Vagina (tissue), 2 donors: ENCODE measurements at places on chromosomes 6 and 20.
A peak's percentile ranks its signal among the peaks of the same experiment; 100 is the strongest.

- no peak for DNase-seq
- H3K36me3 ChIP-seq = no peaks in the 10 kb centered on the region
- H3K27ac ChIP-seq = no peak overlapping the region
Measured at GRCh38 chr6:157405986-157406385, 25.0 kb downstream of the ZDHHC14 start.

DNA sequence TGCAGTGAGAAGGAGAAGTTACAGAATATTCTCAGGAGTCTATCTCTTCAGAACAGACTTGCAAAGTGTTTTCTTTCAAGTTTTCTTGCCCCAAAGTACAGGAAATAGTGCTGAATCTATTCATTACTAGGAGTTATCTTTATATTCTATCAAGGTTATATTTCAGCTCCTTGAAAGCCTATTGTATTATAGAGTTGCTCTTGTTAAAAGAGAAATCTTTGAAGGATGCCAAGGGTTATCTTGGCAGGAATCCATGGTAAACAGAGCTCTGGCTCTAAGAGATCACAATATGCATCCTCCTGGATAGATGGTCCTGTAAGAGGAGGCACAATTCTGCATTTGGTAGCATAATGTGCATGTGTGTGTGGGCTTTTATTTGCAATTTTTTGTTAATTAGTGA lies 21.2 kb upstream of the SNRPB2 start:
- DNase-seq = no peak
- no peak overlapping the region for H3K27ac ChIP-seq
- H3K4me1 ChIP-seq = no peaks in the 10 kb centered on the region
- H3K27me3 ChIP-seq = no peaks in the 10 kb centered on the region
- no peaks in the 10 kb centered on the region for H3K36me3 ChIP-seq

DNA sequence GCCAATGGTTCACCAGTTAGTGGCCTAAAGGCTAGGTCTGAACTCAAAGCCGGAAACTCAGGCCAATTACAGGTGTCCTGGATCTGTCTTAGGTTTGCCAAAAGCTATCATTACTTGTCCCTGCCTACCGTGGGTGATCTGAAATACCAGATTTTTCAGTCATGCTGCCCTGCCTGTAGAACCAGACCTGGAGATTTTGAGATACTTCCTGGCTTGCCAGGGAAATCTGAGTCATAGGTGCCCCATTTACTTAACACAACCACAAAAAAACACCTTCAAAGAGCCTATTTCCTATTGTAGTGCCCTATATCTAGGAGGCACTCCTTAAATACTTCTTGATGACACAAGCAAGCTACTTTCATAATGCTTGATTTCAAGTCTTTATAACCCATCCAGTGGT lies 13.9 kb upstream of the RANBP9 start:
- no peak overlapping the region for H3K4me3 ChIP-seq
- DNase-seq = no peak
- no peaks in the 10 kb centered on the region for H3K36me3 ChIP-seq
- no peaks in the 10 kb centered on the region for H3K27me3 ChIP-seq

- H3K27me3 ChIP-seq = no peaks in the 10 kb centered on the region
- H3K36me3 ChIP-seq = no peaks in the 10 kb centered on the region
- H3K4me1 ChIP-seq = no peaks in the 10 kb centered on the region
- H3K4me3 ChIP-seq = no peak overlapping the region
Measured at GRCh38 chr6:167819576-167819975, 7.1 kb upstream of the AFDN start.

DNA sequence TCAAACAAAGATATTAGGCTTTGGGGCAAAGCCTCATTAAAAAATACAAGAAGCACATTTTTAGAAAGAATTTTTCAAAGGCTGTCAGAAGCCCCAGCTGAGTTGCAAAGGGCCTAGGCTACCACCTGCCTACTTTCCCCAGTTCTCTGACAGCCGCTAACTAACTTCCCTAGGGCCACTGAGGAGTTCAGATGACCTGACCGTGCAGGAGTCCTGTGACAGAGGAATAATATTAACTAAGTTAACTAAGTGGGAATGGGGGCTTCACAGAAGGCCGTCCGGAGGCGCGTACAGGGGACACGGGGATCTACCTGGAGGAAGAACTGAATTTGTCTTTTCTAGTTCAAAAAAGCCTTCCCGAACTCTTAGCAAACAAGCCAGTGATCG lies 884 bp downstream of the MCHR2 start:
- no peak for DNase-seq
- H3K27ac ChIP-seq = no peak overlapping the region
- no peak overlapping the region for H3K4me3 ChIP-seq
- H3K27me3 ChIP-seq = peaks cover 8% of the 10 kb centered on the region
- no peaks in the 10 kb centered on the region for H3K4me1 ChIP-seq

GRCh38 chr6:127022302-127022701 lies 96.2 kb upstream of the RSPO3 start:
- no peak overlapping the region for H3K27ac ChIP-seq
- no peaks in the 10 kb centered on the region for H3K36me3 ChIP-seq
- H3K4me1 ChIP-seq = no peaks in the 10 kb centered on the region
- H3K4me3 ChIP-seq = no peak overlapping the region
- DNase-seq = no peak

DNA sequence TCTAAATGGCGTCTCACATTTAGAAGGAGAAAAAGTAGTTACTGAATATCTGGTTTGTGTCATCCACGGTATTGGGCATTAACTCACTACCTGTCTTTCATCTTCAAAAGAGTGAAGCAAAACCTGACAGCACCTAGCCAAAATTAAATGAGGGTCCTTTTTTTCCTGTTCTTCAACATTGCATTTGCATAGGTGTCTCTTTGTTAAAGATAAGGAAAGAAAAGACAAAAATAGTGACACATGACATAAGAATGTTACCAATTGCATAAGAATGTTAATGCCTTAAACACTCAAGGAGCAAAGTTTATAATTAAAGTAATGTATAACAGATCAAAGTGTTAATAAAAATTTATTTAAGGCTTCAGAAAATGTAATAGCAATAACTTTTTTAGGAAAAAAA lies 61.4 kb upstream of the MANEA start:
- H3K36me3 ChIP-seq = no peaks in the 10 kb centered on the region
- no peak overlapping the region for H3K4me3 ChIP-seq
- DNase-seq = no peak
- H3K27ac ChIP-seq = no peak overlapping the region

- no peak for DNase-seq
- no peaks in the 10 kb centered on the region for H3K27me3 ChIP-seq
- no peaks in the 10 kb centered on the region for H3K36me3 ChIP-seq
- H3K27ac ChIP-seq = no peak overlapping the region
- H3K4me3 ChIP-seq = no peak overlapping the region
- no peaks in the 10 kb centered on the region for H3K4me1 ChIP-seq
Measured at GRCh38 chr6:141451511-141452353, 681.0 kb upstream of the GJE1 start.

DNA sequence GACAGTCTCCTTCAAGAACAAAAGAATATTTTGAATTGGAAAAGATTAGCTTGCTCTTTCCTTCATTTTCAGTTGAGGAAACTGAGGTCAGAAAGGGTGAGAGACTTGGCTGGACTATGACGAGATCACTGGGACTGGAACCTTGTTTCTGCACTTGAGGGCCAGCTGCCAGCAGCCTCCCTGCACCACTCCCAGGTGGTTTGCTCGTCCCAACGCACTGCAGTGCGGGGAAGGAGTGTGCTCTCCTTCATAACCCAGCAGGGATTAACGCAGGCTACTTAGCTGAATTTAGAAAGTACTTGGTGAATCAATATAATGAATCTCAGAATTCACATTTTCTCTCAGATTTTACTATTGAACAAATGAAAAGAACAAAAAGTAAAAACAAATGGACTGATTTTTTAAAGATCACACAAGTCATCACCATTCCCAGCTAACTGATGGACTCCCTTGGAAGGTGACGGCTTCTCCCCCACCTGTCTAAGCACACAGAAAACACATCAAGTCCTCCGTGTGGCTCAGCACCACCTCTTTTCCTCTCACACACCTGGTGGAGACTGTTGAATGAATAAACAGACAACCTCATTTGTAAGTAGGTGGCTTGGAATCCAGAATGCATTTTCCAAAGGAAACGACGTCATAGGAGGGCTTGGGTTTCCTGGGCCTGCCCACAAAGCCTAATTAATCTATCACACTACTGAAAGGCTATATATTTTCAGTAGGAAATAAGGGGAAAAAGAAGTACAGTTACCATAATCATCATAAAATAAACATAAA lies 121.0 kb downstream of the QRSL1 start:
- DNase-seq = no peak
- no peak overlapping the region for H3K4me3 ChIP-seq
- no peaks in the 10 kb centered on the region for H3K36me3 ChIP-seq
- no peak overlapping the region for H3K27ac ChIP-seq
- no peaks in the 10 kb centered on the region for H3K4me1 ChIP-seq

DNA sequence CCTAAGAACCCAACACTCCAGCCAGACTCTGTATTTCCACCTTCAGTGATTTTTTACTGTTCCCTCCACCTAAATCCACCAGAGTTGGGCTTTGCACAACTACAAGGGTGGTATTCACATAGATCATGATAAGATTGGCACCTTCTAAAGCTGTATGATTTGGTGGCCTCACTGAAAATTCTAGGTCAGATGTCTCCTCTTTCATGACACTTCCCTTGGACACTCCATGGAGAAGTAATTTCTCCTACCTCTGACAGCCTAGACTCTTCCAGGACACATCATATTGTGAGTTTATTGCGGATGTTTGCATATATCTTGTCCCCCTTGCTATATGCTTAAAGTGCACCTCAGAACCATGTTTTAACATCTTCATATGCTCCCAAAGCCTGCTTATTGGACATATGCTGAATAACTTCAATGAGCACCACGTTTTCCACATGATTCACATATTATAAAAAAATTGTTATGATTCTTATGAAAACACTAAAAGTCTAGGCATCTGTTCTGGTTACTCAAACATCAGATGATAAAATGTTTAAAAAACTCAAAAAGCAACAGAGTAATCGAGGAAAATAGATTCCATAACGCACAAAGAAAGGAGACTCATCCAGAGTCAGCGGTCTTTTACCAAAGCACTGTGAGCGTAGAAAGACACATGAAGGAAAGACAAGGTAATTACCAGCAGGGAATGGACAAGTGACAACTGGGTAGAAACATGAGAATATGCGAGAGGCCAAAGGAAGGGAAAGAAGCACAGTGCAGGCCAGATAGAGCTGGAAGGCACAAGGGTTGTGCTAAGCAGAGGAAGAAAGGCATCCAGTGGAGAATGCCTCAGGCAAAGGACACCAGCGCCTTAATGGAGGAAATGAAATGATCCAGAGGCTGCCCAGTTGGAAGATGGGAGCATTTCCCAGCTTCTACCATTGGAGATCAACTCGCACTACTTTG lies 46.5 kb downstream of the KIF16B start:
- no peaks in the 10 kb centered on the region for H3K36me3 ChIP-seq
- H3K4me3 ChIP-seq = no peak overlapping the region
- no peak for DNase-seq
- H3K4me1 ChIP-seq = peaks cover 24% of the 10 kb centered on the region

GRCh38 chr20:5977975-5978374 lies 27.5 kb downstream of the MCM8 start:
- H3K4me1 ChIP-seq = no peaks in the 10 kb centered on the region
- H3K27ac ChIP-seq = no peak overlapping the region
- H3K4me3 ChIP-seq = no peak overlapping the region
- H3K27me3 ChIP-seq = no peaks in the 10 kb centered on the region
- no peak for DNase-seq

GRCh38 chr6:92934625-92935024 lies 484.7 kb downstream of the EPHA7 start:
- DNase-seq = no peak
- H3K4me1 ChIP-seq = no peaks in the 10 kb centered on the region
- H3K27ac ChIP-seq = no peak overlapping the region

DNA sequence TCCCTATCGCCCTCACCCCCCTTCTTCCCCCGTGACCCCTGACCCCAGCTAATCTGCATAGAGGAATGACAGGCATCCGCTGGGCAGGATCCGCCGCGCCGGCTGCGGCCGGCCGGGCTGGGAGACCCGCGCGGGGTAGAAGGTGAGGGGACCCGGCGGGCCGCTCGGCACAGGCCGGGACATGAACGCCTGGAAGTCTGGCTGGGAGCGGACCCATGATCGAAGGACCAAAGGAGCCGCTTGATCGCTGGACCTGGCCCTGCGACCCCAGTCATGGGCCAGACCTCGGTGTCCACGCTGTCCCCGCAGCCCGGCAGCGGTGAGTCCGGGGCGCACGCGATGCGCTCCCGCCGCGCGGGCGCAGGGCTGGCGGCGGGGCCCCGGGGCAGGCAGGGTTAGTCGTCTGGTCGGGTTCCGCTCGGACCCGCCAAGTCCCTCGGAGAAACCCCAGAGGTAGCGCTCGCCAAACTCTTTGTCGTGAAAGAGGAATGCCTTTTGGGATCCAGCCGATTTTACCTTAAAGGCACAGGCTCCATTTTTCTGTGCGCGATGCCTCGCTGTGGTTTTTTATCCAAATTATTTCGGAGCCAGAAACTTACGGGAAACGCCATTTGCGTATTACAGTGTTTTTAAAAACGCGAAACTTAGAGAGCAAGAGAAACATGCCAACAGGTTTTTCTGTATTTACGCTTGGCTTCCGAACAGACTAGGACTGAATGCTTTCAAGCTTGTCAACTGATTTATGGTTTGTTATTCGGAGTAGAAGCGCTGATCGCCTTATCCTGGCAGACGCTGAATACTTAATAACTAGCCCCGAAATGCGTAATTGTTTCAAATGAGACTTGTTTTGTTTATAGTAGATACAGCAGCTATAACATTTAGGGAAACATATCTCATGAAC lies at the start of gene PHACTR2:
Gene PHACTR2 (plus strand): TSS at position 75 of the 901 bp plus-strand sequence. CDS start 199 bp downstream, at position 274.
- H3K4me1 ChIP-seq = peaks cover 51% of the 10 kb centered on the region
- no peaks in the 10 kb centered on the region for H3K36me3 ChIP-seq
- no peaks in the 10 kb centered on the region for H3K27me3 ChIP-seq
- peak within 1 kb of the TSS; percentile 96 for H3K27ac ChIP-seq
- H3K4me3 ChIP-seq = peak within 1 kb of the TSS; percentile 72
- DNase-seq = peak; percentile 92

- DNase-seq = no peak
- no peaks in the 10 kb centered on the region for H3K27me3 ChIP-seq
- no peak overlapping the region for H3K27ac ChIP-seq
- no peaks in the 10 kb centered on the region for H3K36me3 ChIP-seq
- no peaks in the 10 kb centered on the region for H3K4me1 ChIP-seq
Measured at GRCh38 chr6:10580570-10580969, 59.4 kb downstream of the GCNT2 start.

DNA sequence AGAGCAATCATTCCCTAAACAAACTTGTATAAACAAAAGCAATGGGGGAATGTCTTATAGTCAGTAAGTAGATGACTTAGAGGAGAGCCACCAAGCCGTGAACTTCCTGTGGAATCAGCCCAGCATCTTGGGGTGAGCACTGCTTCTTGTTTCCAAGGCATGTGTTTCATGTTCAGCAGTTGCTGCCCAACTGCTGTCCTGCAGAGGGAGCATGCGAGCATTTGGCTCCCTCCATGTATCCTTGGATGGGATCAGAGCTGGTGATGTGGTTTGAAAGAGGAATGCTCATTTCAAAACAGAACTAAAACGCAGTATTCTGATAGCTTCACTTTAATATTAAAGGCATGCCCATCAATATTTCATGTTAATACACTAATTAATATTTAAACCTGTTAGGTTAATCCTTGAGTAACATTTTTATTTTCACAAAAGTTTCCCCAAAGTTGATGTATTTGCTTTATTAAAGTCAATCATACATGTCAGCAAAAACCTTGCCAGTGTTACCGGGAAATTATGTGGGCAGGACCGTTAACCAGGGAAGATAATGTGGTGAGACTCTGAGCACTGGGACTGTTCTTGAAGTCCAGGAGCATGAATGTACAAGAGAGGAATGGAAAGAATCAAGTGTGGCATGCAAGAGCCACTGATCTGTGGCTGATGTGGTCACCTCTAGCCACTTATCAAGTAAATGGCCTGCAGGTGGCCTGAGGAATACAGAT lies 172.1 kb upstream of the GGTLC1 start:
- H3K27me3 ChIP-seq = no peaks in the 10 kb centered on the region
- no peak for DNase-seq
- H3K4me3 ChIP-seq = no peak overlapping the region
- H3K36me3 ChIP-seq = no peaks in the 10 kb centered on the region
